ENCODE measurements at places on chromosomes 2 and 18. TPM values are rescaled to one million over a fixed set of nuclear protein-coding genes. Genes with fewer than 3 reads are reported as not detected.

The CCBE1 gene
- total RNA-seq = 8.0 TPM

The SGPP2 gene
- 0.11 TPM for total RNA-seq

The CCDC142 gene
- total RNA-seq = 14.0 TPM

The ITGB6 gene
- total RNA-seq = 0.07 TPM

The SERPINB4 gene
- 0.53 TPM for total RNA-seq

The RNF138 gene
- total RNA-seq = 106 TPM

The LHCGR gene
- total RNA-seq = 0.31 TPM

The DES gene
- 3.5 TPM for total RNA-seq

The DPY30 gene
- 135 TPM for total RNA-seq

The KIAA2012 gene
- total RNA-seq = not detected

The TCF23 gene
- 0.14 TPM for total RNA-seq

The VWA3B gene
- not detected for total RNA-seq

The CNDP1 gene
- 0.11 TPM for total RNA-seq

The ANTXR1 gene
- total RNA-seq = 36.8 TPM

The FAM228A gene
- total RNA-seq = 0.25 TPM

The RTTN gene
- 21.5 TPM for total RNA-seq

The GALR1 gene
- 0.07 TPM for total RNA-seq

The ASPRV1 gene
- 1.1 TPM for total RNA-seq

The GPR39 gene
- total RNA-seq = 0.74 TPM

The CFAP210 gene
- 0.60 TPM for total RNA-seq

The HOXD4 gene
- total RNA-seq = not detected

The RIF1 gene
- total RNA-seq = 96.9 TPM

The UPP2 gene
- total RNA-seq = not detected

The GAD1 gene
- 2.5 TPM for total RNA-seq

The REG1A gene
- 8.2 TPM for total RNA-seq

The ANKRD30BL gene
- 0.39 TPM for total RNA-seq

The SMARCAL1 gene
- 20.9 TPM for total RNA-seq

The IWS1 gene
- total RNA-seq = 70.5 TPM

The ZNF2 gene
- total RNA-seq = 2.4 TPM

The C2orf74 gene
- total RNA-seq = 13.6 TPM

The GPAT2 gene
- total RNA-seq = 0.55 TPM

The TUBB8B gene
- 1.2 TPM for total RNA-seq

The ACMSD gene
- not detected for total RNA-seq

The PLB1 gene
- 0.27 TPM for total RNA-seq

The SPHKAP gene
- not detected for total RNA-seq

The MYOM1 gene
- 0.53 TPM for total RNA-seq

The NFATC1 gene
- total RNA-seq = 17.6 TPM

The RAB27B gene
- 0.80 TPM for total RNA-seq

The REG3G gene
- total RNA-seq = 0.30 TPM

The SCYGR4 gene
- total RNA-seq = not detected

The GRHL1 gene
- total RNA-seq = 4.7 TPM

The RESP18 gene
- not detected for total RNA-seq

The RTKN gene
- total RNA-seq = 66.6 TPM

The HOXD9 gene
- total RNA-seq = not detected

The CFC1 gene
- not detected for total RNA-seq

The IL1R2 gene
- total RNA-seq = not detected

The CD226 gene
- 0.23 TPM for total RNA-seq

The C2orf66 gene
- not detected for total RNA-seq

The DYSF gene
- total RNA-seq = 14.8 TPM

The TGFA gene
- 3.0 TPM for total RNA-seq

The SCN7A gene
- total RNA-seq = 0.32 TPM

The CXCR4 gene
- 1.3 TPM for total RNA-seq

The SATB2 gene
- total RNA-seq = 22.1 TPM

The REEP1 gene
- total RNA-seq = 0.53 TPM

The LBX2 gene
- total RNA-seq = 1.8 TPM

The FBXO48 gene
- total RNA-seq = 1.3 TPM

The SCG2 gene
- 0.07 TPM for total RNA-seq

The EVX2 gene
- not detected for total RNA-seq

The ZNF892 gene
- total RNA-seq = 10.8 TPM

All from WTC11 (cell line).